Effector memory CD4-positive, alpha-beta T cell (primary cell): ENCODE measurements at places on chromosomes 13 and 19.

- no peak for DNase-seq
- H3K27ac ChIP-seq: no peak overlapping the region
These were observed 2.7 kb upstream of the NOP53 start for GRCh38 chr19:47742634-47743033.

DNA sequence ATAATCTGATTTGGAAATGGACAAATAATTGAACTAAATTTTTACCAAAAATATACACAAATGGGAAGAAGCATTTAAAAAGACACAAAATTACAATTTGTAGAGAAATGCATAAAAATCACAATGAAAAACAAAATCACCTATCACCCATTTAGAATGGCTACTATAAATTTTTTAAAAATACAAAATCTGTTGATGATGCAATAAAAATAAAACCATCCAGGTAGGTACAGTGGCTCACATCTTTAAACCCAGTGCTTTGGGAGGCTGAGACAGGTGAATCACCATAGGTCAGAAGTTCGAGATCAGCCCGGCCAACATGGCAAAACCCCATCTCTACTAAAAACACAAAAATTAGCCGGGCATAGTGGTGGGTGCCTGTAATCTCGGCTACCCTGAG, 23.5 kb downstream of the ZNF43 start:
- H3K27ac ChIP-seq: no peak overlapping the region
- H3K4me1 ChIP-seq: no peaks in the 10 kb centered on the region
- H3K27me3 ChIP-seq: no peaks in the 10 kb centered on the region
- no peak for DNase-seq
- H3K36me3 ChIP-seq: peaks cover 77% of the 10 kb centered on the region

GRCh38 chr13:105033999-105034398, 1501.5 kb downstream of the EFNB2 start:
- no peaks in the 10 kb centered on the region for H3K27me3 ChIP-seq
- no peak overlapping the region for H3K27ac ChIP-seq
- H3K36me3 ChIP-seq: no peaks in the 10 kb centered on the region
- no peak overlapping the region for H3K4me3 ChIP-seq
- DNase-seq: no peak
- no peaks in the 10 kb centered on the region for H3K4me1 ChIP-seq

DNA sequence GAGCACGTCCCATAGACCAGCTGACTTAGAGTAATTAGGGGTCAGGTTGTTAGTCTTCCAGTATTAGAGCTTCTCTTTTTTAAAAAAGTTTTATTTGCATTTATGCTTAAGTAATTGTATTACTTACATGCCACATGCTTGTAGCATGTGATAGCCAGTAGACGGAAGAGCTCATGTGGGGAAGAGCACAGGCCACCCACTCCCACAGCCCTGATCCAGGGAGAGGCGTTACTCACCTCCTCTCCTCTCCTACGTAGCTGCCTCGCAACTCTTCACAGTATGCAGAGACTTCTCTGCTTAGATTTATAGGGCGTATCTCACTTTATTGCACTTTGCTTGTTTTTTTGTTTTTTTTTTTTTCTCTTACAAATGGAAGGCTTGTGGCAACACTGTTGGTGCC, 95.3 kb upstream of the TEX29 start:
- H3K27me3 ChIP-seq: no peaks in the 10 kb centered on the region
- no peak for DNase-seq
- no peak overlapping the region for H3K4me3 ChIP-seq
- H3K27ac ChIP-seq: no peak overlapping the region
- no peaks in the 10 kb centered on the region for H3K4me1 ChIP-seq

- no peak for DNase-seq
- peaks cover 26% of the 10 kb centered on the region for H3K36me3 ChIP-seq
- H3K4me1 ChIP-seq: no peaks in the 10 kb centered on the region
- H3K27me3 ChIP-seq: no peaks in the 10 kb centered on the region
These were observed 73.6 kb downstream of the COG3 start for GRCh38 chr13:45538382-45538781.

DNA sequence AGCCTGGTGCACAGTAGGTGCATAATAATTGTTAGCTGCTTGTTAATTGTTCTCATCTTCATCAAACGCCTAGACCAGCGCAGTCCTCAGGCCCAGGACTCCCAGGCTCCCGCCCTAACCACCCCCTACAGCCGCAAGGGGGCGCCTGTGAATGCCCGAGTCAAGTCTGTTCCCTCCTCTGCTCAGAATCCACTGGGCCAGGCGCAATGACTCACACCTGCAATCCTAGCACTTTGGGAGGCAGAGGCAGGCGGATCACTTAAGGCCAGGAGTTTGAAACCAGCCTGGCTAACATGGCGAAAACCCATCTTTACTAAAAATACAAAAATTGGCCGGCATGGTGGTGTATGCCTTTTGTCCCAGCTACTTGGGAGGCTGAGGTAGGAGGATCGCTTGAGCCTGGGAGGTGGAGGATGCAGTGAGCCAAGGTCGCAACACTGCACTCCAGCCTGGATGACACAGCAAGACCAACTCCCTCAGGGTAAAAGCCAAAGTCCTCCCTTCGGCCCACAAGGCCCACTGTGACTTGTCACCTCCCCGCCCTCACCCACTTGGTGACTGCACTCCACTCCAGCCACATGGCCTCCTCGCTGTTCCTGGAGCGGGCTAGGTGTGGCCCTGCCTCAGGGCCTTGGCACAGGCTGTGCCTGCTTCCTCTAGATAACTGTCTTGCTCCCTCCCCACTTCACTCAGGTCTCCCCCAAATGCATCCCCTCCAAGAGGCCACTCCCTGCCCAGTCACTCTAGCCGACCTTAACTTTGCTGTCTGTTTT, 9.1 kb downstream of the ZNF653 start:
- peak; percentile 49 for DNase-seq
- no peaks in the 10 kb centered on the region for H3K4me1 ChIP-seq
- H3K36me3 ChIP-seq: peaks cover 14% of the 10 kb centered on the region
- H3K27ac ChIP-seq: no peak overlapping the region

GRCh38 chr13:38283346-38283745, 66.3 kb upstream of the UFM1 start:
- H3K4me3 ChIP-seq: no peak overlapping the region
- DNase-seq: no peak
- no peaks in the 10 kb centered on the region for H3K27me3 ChIP-seq
- no peaks in the 10 kb centered on the region for H3K4me1 ChIP-seq

DNA sequence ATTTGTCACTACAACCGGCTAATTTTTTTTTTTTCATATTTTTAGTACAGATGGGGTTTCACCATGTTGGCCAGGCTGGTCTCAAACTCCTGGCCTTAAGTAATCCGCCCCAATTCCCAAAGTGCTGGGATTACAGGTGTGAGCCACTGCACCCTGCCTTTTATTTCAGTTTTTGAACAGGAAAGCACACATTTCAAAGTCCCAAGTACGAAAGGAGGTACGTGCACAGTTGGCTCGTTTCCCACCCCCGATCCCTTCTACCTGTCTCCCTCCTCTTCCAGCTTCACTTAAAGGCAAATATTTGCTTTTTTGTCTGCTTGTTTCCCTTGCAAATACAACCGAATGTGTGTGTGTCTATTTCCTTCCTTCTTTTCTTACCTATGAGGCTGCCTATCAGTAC, 30.5 kb downstream of the ZIC5 start:
- H3K27me3 ChIP-seq: no peaks in the 10 kb centered on the region
- H3K4me1 ChIP-seq: no peaks in the 10 kb centered on the region
- H3K4me3 ChIP-seq: no peak overlapping the region
- DNase-seq: no peak
- H3K27ac ChIP-seq: no peak overlapping the region

DNA sequence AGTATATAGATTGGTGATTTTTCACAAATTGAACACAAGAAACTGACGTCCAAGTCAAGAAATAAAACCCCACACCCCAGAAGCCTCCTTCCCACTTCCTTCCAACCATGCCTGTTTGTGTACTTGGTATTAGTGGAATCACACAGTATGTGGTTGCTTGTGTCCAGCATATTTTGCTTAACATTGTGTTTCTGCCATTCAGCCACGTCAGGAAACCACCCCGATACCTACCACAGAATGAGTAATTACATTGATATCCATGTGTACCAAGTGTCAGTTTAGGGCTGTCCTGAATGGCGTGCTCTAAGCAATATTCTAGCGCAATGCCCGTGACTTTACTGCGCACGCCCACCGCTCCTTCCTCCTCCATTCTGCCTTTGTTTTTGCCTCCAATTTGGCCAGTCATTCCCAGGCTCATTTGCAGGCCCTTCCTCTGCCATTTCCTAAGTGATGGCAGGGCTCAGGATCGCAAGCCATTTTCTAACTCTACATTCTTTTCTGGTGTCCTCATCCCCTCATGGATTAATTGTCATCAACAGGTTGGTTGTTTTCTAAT, 25.9 kb upstream of the MPHOSPH8 start:
- no peak overlapping the region for H3K27ac ChIP-seq
- H3K4me1 ChIP-seq: no peaks in the 10 kb centered on the region
- DNase-seq: no peak
- no peaks in the 10 kb centered on the region for H3K36me3 ChIP-seq
- H3K4me3 ChIP-seq: no peak overlapping the region
- no peaks in the 10 kb centered on the region for H3K27me3 ChIP-seq

GRCh38 chr13:67740871-67741535, 510.9 kb upstream of the PCDH9 start:
- no peak for DNase-seq
- H3K27me3 ChIP-seq: no peaks in the 10 kb centered on the region
- H3K4me1 ChIP-seq: no peaks in the 10 kb centered on the region
- no peak overlapping the region for H3K4me3 ChIP-seq
- H3K36me3 ChIP-seq: no peaks in the 10 kb centered on the region

GRCh38 chr13:40983259-40983658, 35.9 kb downstream of the ELF1 start:
- DNase-seq: no peak
- no peaks in the 10 kb centered on the region for H3K27me3 ChIP-seq
- peaks cover 23% of the 10 kb centered on the region for H3K4me1 ChIP-seq
- H3K4me3 ChIP-seq: peak overlapping the region; percentile 66

GRCh38 chr13:112246731-112247470, 129.3 kb upstream of the SPACA7 start:
- no peaks in the 10 kb centered on the region for H3K27me3 ChIP-seq
- H3K4me3 ChIP-seq: no peak overlapping the region
- no peaks in the 10 kb centered on the region for H3K36me3 ChIP-seq

GRCh38 chr19:542173-542866, 1.5 kb upstream of the GZMM start:
- H3K4me1 ChIP-seq: peaks cover 11% of the 10 kb centered on the region
- peaks cover 29% of the 10 kb centered on the region for H3K36me3 ChIP-seq
- DNase-seq: no peak
- no peak overlapping the region for H3K27ac ChIP-seq

- no peak overlapping the region for H3K27ac ChIP-seq
- H3K4me1 ChIP-seq: no peaks in the 10 kb centered on the region
- no peaks in the 10 kb centered on the region for H3K27me3 ChIP-seq
- H3K36me3 ChIP-seq: no peaks in the 10 kb centered on the region
- no peak overlapping the region for H3K4me3 ChIP-seq
- no peak for DNase-seq
These were observed 210.1 kb downstream of the LIG4 start for GRCh38 chr13:108005231-108005630.

DNA sequence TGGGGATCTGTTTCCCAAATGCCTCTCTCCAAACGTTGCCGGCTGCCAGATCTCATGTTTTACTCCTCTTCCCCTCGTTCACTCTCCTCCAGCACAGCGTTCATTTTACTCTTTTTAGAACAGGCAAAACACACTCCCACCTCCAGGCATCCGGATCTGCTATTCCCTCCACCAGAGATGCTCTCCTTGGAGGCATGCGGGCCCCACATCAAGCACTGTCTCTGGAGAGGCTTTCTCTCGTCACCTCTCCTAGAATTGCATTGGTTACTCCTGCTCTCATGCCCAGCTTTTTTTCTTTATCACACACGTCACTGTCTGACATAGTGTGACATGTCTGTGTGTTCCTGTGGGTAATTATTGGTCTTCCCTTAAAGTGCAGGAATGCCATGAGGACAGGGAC, 20.1 kb upstream of the MYADM start:
- H3K4me3 ChIP-seq: no peak overlapping the region
- H3K36me3 ChIP-seq: no peaks in the 10 kb centered on the region
- H3K27ac ChIP-seq: no peak overlapping the region
- no peaks in the 10 kb centered on the region for H3K4me1 ChIP-seq

- no peak for DNase-seq
- H3K27me3 ChIP-seq: no peaks in the 10 kb centered on the region
- H3K4me1 ChIP-seq: no peaks in the 10 kb centered on the region
- no peak overlapping the region for H3K27ac ChIP-seq
- no peaks in the 10 kb centered on the region for H3K36me3 ChIP-seq
These were observed 28.0 kb downstream of the SPRY2 start for GRCh38 chr13:80312967-80313366.

- no peaks in the 10 kb centered on the region for H3K36me3 ChIP-seq
- no peaks in the 10 kb centered on the region for H3K27me3 ChIP-seq
- no peak for DNase-seq
- H3K4me3 ChIP-seq: no peak overlapping the region
- H3K27ac ChIP-seq: no peak overlapping the region
These were observed 92.1 kb downstream of the AKAP11 start for GRCh38 chr13:42363941-42364612.

- H3K27me3 ChIP-seq: no peaks in the 10 kb centered on the region
- H3K27ac ChIP-seq: peak overlapping the region; percentile 76
- no peak for DNase-seq
- peaks cover 54% of the 10 kb centered on the region for H3K4me1 ChIP-seq
- no peaks in the 10 kb centered on the region for H3K36me3 ChIP-seq
These were observed 7.9 kb upstream of the RASA3 start for GRCh38 chr13:114140131-114140905.

DNA sequence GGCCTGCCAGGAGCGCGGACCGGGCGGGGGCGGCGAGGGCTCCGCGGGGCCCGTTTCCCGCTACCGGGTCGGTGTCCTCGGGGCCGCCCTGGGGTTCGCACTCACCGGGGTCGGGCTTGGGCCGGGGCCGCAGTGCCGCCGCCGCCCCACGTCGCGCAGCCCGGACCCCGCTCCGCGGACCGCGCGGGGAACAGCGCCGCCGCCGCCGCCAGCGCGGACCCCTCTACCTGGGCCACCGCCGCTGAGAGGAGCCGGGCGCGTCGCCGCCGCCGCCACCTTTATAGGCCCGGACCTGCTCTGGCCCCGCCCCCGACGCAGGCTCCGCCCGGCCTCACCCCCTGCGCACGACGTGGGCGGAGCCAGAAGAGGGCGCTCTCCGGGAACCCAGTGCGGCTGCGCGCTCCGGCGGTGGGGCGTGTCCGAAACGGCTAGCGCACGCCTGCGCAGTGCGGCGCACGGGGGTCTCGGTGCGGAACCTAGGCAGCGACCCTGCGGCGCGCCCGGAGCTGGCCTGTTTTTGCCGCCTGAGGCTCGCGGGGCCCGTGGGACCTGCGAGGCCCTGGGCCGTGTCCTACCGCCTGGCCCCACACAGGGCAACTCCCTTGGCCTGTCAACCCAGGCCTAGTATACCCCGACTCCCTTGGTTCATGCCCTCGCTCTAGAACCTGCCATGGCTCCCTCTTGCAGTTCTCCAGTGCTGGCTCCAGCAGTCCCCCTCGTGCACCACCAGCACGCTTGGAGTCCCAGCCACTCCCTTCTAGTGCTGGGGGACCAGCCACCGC, at the start of gene MKNK2:
TSS of gene MKNK2 (minus strand) at position 254 of the 782 bp plus-strand sequence. CDS start 393 bp downstream, outside the sequence.
- no peaks in the 10 kb centered on the region for H3K27me3 ChIP-seq
- DNase-seq: peak; percentile 93
- peak within 1 kb of the TSS; percentile 94 for H3K4me3 ChIP-seq
